Prostate gland (tissue), 2 donors: ENCODE measurements at places on chromosomes 11 and 22. TPM values are rescaled to one million over a fixed set of nuclear protein-coding genes. Genes with fewer than 3 reads are reported as not detected.

- peak; percentile 51 for DNase-seq
- H3K4me1 ChIP-seq, result peaks cover 4% of the 10 kb centered on the region
- peak overlapping the region; percentile 9 for H3K4me3 ChIP-seq
- H3K36me3 ChIP-seq, result no peaks in the 10 kb centered on the region
- H3K27me3 ChIP-seq, result no peaks in the 10 kb centered on the region
These were observed 133.5 kb downstream of the RBFOX2 start for GRCh38 chr22:35894937-35895708.

GRCh38 chr11:63764679-63765647 is 3.6 kb downstream of the ZFTA start:
- H3K4me1 ChIP-seq, result peaks cover 7% of the 10 kb centered on the region
- DNase-seq, result no peak
- H3K27me3 ChIP-seq, result no peaks in the 10 kb centered on the region
- H3K27ac ChIP-seq, result no peak overlapping the region
- H3K36me3 ChIP-seq, result no peaks in the 10 kb centered on the region

GRCh38 chr11:126702987-126703386 is 297.6 kb downstream of the KIRREL3 start:
- H3K36me3 ChIP-seq, result no peaks in the 10 kb centered on the region
- no peak for DNase-seq
- H3K27me3 ChIP-seq, result no peaks in the 10 kb centered on the region
- no peak overlapping the region for H3K27ac ChIP-seq

DNA sequence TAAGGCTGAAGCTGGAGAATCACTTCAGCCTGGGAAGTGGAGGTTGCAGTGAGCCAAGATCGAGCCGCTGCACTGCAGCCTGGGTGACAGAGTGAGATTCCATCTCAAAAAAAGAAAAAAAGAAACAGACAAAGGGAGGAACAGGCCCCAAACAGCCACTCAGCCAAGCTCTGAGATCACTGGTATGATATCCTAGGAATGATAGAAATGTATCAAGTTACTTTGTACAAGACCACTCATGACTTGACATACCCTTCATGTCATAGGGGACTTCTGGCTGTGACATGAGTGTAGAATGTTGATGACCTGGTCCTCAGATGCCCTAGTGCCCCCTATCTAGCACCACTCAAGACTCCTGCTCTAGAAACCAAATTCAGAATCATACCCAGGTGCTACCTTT is 216.5 kb downstream of the NAV2 start:
- no peaks in the 10 kb centered on the region for H3K27me3 ChIP-seq
- H3K4me1 ChIP-seq, result no peaks in the 10 kb centered on the region
- DNase-seq, result no peak
- H3K4me3 ChIP-seq, result no peak overlapping the region
- no peak overlapping the region for H3K27ac ChIP-seq

DNA sequence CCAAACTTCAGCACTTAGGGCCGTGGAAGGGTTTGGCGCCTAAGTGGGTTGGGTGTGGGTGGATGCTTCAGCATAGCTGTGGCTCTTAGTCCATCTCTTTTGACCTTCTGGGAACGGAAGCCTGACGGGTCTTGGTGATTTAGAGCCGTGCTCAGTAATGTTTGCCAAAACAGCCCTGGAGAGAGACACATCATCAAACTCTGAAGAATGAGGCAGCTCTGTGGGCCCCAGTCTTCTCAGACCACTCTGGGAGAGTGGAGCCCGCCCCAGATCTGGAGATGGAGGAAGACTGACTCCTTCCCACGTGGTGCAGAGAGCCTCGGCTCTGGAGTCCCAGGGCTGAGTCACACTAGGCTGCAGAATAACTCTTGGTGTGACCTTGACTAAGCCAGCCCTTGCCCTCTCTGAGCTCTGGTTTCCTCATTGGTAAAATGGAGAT is 168.9 kb downstream of the C11orf91 start:
- H3K36me3 ChIP-seq, result no peaks in the 10 kb centered on the region
- DNase-seq, result no peak
- H3K27ac ChIP-seq, result no peak overlapping the region
- no peak overlapping the region for H3K4me3 ChIP-seq

The DGCR6 gene
- total RNA-seq, result 2.7 TPM

The PACSIN2 gene
- 87.1 TPM for total RNA-seq

DNA sequence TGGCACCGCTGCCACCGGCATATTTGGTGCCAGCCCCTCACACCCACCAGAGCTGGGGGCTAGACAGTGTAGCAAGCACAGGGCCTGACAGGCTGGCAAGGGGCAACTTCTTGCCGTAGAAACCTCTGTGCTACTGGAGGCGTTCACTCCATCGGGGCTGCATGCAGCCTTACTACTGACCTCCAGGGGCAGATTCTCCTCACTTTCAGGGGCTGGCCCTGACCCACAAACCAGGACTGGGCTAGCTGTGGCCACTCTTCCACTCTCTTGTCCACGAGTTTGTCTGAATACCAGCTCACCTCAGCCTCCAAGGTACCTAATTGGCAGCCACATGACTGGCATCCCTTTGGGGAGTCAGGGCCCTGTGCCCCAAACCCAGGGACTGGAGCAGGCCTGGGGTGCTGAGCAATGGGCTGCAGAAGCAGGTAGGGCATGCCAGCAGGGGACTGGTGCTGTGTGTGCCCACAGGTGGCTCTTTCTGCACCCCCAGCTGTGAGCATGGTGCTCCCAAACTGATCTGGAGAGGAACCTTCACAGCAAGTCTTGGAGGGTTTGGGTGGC is 2.1 kb upstream of the LMO1 start:
- H3K4me3 ChIP-seq, result no peak overlapping the region
- H3K4me1 ChIP-seq, result no peaks in the 10 kb centered on the region
- no peak for DNase-seq
- H3K36me3 ChIP-seq, result no peaks in the 10 kb centered on the region
- peaks cover 4% of the 10 kb centered on the region for H3K27me3 ChIP-seq
- H3K27ac ChIP-seq, result no peak overlapping the region

The OPCML gene
- total RNA-seq, result not detected

DNA sequence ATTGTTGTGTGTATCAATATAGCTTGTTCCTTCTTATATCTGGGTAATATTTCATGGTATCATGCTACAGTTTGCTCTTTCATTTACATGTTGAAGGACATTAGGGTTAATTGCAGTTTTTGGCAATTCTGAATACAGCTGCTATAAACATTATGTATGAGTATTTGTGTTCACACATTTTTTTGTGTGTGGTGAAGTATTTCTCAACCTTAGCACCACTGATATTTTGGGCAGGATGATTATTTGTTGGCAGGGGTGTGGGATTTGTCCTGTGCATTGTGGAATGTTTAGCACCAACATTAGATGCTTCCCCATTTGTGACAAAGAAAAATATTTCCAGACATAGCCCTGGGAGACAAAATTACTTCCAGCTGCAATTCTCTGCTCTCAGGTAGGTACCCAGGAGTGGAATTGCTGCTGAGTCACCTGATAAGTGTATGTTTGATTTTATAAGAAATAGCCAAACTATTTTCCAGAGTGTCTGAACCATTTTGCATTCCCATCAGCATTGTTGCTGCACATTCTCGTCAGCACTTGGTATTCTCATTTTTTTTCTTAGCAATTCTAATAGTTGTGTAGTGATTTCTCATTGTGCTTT is 128.2 kb downstream of the SNX19 start:
- no peak for DNase-seq
- no peaks in the 10 kb centered on the region for H3K36me3 ChIP-seq
- no peaks in the 10 kb centered on the region for H3K4me1 ChIP-seq
- H3K4me3 ChIP-seq, result no peak overlapping the region

The VSIG10L2 gene
- total RNA-seq, result 1.3 TPM
